ENCODE measurements at places on chromosomes 3 and 15.
A peak's percentile ranks its signal among the peaks of the same experiment; 100 is the strongest.

DNA sequence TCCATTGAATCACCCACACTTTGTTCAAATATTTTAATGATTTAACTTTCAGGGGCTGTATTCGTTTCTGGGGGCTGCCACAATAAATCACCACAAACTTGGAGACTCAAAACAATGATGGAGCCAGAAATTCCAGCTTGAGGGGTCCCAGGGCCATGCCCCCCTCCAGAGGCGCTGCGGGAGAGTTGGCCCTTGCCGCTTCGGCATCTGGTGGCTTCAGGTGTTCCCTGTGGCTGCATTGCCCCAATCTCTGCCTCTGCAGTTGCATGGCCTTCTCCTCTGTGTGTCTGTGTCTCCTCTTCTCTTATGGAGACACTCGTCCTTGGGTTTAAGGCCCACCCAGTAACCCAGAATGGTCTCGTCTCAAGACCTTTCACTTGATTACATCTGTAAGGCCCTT, 144.7 kb downstream of the CHSY1 start:
- no peak for DNase-seq

DNA sequence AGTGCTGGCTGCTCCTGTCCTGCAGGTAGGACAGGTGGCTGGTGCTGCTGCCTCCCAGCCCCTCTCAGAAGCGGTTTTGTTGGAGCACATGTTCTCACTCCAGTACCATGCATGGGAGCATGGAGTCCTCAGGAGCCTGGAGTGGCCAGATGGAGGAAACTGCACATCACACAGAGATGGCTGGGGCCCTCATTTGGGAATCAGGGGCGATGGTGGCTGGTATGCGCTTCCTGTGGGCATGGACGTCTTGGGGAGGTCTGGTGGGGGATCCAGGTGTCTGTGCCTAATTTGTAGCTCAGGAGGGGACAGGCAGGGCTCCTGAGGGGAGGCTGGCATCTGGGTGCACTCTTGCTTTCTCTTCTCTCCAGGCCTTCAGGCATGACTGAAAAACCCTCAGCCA, 168.2 kb downstream of the KLF13 start:
- DNase-seq: no peak

GRCh38 chr3:16407366-16407765, 106.1 kb downstream of the RFTN1 start:
- no peak for DNase-seq

- DNase-seq: peak; percentile 20
Measured at GRCh38 chr3:191768421-191768820, 307.5 kb downstream of the PYDC2 start.

DNA sequence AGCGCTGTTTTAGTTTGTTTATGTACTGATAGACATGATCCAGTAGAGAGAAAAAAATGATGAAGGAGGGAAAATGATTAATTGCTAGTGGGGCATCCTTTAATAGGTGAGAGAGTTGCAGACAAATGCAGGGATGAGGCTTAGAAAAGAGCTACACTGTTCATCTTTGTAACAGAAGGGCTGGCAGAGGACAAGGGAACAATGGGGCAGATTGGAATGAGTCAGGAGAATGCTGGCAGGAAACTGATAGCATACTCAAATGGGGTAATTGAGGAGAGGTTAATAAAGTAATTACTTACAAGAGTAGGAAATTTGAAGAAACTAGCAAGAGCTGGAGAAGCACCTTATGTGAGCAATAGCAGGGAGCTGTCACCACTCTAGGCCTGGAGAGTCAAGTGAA, 170.9 kb downstream of the OXSM start:
- no peak for DNase-seq

GRCh38 chr15:45116006-45116481, 1.9 kb downstream of the DUOXA2 start:
- DNase-seq: no peak

Measured in NCI-H82 (cell line).